ENCODE measurements at places on chromosomes 12 and 14.

DNA sequence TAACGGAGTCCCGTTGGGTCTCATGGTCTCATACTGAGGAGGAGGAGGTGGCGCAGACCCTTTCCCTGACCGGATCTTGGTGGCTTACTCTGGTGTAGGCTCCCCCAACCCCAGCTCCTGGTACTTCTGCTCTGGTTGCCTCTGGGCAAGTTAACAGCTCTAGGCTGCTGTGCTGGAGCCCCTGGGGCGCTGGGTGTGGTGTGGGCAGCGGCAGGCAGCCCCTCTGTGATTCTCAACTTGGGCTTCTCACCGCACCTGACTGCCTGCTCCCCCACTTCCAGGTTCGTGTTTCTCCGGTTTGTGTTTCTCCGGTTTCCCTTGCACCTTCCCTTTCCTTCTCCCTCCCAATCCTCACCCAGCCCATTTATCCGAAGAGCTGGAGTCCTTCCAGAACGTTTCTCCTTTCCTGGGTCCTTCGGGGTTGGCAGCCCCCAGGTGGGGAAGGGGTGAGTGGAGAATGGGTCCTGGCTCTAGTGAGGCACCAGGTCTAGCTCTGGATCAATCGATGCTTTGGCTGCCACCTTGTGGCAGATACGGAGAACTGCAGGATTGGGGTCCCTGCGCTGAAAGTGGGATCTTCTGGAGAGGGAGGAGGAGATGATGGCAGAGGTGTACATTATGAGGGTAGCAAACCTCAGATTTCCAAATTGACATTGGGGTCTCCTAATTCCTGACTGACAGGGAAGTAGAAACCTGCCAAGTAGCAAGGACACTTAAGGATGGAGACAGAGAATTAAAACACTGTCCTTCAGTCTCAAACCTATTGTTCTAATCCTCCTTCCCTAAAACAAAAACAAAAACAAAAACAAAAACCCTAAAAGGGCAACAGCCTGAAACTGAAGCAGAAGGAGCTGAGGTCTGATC lies 8.3 kb downstream of the CISTR start:
- DNase-seq: peak; percentile 43

DNA sequence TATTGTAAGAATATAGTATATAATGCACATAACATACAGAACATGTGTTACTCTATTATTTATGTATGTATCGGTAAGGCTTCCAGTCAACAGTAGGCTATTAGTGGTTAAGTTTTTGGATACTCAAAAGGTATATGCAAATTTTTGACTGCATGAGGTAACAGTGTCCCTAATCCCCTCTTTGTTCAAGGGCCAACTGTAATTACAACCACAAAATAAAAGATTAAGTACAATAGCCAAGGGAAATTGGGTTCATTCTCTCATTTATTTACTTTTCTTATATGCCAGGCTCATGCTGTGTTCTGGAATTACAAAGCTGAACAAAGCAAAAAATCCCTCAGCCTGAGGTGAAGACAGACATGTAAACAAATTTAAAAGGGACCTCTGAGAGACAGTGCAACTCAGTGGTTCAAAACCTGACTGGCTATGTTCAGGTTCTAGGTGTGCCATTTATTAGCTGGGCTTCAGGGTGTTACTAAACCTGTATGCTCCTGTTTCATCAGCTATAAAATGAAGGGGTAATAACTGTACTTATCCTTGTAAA lies 43.4 kb upstream of the TSPAN8 start:
- no peak for DNase-seq

GRCh38 chr12:90515199-90516175 lies 439.5 kb downstream of the CCER1 start:
- no peak for DNase-seq

- no peak for DNase-seq
Measured at GRCh38 chr12:94874518-94875302, 128.8 kb downstream of the NDUFA12 start.

DNA sequence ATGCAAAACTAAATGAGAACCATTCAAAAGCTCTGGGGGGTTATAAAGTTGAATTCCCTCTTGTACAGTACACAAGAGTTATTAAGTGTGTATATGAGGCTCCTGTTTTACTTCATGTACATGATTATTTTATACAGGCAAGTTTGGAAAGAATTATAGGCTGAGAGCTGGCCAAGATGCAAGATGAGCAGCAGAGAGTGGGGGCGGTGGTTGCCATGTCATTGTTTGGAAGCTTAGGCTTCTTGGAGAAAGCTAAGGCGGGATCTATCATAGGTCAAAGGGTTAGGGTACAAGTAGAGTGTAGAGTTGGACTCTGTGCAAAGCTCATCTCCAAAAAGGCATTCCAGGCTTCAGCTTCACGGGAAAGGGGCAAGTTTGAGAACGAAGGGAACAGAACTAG lies 297.1 kb upstream of the TBX3 start:
- DNase-seq: no peak

DNA sequence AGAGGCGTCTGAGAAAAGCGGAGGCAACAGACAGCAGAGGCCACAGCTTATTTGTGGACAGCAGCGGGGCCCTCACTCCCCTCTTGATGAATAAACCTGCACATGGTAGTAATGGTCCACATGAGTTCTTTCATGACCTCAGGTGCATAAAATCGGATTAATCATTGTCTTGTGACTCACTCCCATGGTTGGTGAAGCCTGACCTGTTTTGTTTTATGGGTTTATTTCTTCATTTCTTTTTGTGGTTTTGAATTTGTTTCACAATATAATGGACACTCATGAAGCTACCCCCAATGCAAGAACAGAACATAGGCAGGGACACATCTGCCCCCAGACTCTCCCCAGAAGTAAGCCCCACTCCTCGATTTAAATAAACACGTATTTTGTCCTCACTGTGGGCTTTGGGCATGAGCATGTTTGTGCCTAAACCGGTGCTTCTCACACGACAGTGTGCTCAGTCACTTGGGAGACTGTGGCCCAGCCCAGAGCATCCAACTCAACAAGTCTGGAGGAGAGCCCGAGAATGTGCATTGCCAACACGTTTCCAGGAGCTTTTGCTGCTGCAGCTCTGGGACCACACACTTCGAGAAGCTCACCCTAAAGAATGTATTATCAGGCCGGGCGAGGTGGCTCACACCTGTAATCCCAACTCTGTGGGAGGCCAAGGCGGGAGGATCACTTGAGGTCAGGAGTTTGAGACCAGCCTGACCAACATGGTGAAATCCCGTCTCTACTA lies 116.1 kb downstream of the SCARB1 start:
- no peak for DNase-seq

DNA sequence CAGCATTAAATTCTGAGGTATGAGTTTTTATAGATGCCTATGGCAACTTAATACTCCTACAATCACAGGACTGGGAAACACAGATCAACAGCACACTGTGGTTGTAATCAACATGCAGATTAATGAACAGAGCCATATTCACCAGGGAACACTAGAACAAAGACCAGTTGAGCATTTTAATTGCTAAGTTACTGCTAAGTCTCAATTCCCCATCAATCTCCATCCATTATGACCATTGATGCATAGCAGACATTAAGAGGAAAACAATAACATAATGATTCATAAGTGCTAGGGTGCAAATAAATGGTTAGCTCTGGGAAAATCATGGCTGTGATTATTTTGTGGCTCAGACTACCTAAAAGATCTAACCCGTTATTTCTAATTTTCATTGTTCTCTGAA lies 505.6 kb downstream of the TRHDE start:
- DNase-seq: no peak

DNA sequence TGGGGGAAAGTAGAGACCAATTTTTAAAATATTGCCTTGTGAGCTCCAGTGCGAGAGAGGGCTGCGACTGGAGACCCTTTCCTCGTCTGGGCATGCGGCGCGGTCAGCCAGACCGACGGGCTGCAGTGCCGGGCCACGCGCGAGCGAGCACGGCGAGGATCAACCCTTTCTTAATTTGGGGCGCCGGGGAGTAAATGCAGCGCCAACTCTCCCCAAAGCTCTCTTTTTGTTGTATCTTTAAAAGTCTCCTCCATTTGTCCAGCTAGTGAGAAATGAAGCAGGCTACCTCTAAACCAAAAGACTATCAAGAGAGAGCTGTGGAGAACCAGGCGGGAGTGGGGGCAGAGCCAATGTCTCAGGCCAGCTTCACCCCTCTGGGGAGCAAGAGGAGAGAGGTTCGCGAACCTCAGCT lies 1.4 kb downstream of the SIX1 start:
- DNase-seq: no peak

GRCh38 chr12:82695531-82695930 lies 8.8 kb downstream of the TMTC2 start:
- DNase-seq: no peak

DNA sequence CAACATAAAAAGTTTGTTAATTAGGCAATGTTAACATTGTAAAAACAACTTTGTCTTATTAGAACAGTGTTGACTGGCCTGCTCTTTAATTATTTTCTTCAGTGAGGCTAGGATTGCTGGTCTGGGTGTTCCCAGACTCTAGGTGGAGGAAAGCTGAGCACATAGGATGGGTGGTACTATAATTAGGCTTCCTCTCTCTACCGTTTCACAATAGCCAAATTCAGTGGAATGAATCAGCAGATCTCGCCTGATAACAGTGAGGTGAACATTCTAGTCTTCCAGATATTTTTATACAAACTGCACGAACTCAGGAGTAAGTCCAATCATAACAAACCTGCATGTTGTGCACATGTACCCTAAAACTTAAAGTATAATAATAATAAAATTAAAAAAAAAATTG lies 11.9 kb downstream of the PTGDR start:
- DNase-seq: no peak

DNA sequence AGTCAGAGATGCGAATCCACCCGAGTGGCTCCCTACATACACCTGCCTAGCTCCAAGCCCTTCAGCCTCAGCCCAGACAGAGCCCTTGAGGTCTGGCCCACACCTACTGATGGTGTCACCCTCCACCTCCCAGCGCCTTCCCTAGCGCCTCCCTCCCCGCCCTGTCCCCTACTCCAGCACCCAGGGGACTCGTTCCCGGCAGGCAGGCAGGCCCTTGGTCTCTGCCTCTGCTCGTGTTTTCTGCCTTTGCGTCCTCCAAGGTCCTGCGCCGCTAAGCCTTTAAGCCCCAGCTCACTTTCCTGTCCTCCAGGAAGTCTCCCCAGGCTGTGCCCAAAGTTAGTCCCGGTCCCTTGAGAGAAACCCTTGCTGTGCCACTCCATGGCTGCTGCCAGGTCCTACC lies 12.7 kb downstream of the INF2 start:
- DNase-seq: no peak

DNA sequence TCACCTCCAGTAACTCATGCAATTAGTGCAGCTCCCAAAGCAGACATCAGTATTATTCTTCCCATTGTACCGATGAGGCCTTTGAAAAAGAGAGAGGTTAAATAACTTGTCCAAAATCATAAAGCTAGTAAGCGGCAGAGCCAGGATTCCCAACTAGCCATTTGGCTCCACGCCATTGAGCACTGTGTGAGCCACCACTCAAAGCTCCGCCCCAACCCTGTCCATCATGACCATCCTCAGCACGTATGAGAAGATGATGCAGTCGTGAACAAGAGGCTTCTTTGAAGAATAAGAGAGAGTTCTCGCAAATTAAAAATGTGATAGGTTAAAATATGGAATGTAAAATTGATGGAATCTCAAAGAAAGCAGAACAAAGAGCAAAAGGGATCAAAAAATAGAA lies 14.6 kb downstream of the CLMN start:
- no peak for DNase-seq

- DNase-seq: no peak
Measured at GRCh38 chr12:84276215-84276614, 636.4 kb downstream of the SLC6A15 start.

GRCh38 chr14:36604757-36605505 lies 22.5 kb upstream of the NKX2-8 start:
- DNase-seq: peak; percentile 2

GRCh38 chr14:59140106-59140843 lies 48.2 kb upstream of the DAAM1 start:
- no peak for DNase-seq

DNA sequence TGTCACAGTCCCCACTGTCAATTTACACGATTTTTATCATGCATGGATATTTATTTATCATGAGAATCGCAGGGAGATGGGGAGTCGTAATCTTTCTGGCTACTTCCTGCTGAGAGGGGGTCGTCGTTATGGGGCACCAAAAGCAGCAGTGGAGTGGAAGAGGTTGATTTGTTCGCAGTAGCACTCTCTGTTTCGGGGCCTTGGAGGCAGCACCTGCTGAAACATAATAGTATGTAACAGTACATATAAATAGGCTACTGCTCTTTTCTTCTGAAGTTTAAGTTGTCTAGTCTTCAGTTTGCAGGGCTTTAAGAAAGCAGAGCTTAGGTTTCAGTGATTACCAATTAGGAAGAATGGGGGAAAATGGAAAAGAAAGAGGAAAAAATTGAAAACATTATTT lies 3.8 kb downstream of the SOAT2 start:
- DNase-seq: no peak

DNA sequence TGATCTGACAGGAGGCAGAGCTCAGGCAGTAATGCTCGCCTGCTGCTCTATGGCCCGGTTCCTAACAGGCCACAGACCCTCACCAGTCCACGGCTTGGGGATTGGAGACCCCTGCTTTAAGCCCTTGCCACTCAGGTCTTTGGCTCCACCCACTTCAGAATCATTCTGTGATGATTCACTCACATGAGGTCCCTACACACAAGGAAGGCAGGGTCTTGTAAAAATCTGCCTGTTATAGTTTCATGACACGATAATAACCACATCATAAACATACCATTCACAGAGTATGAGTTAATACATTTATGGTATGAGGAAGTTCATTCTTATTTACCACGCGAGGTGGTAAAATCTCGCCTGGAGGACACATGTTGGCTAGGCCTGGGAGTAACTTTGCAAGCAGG lies 29.0 kb upstream of the MAX start:
- DNase-seq: no peak

GRCh38 chr12:80484746-80485145 lies 40.7 kb downstream of the PTPRQ start:
- DNase-seq: no peak

DNA sequence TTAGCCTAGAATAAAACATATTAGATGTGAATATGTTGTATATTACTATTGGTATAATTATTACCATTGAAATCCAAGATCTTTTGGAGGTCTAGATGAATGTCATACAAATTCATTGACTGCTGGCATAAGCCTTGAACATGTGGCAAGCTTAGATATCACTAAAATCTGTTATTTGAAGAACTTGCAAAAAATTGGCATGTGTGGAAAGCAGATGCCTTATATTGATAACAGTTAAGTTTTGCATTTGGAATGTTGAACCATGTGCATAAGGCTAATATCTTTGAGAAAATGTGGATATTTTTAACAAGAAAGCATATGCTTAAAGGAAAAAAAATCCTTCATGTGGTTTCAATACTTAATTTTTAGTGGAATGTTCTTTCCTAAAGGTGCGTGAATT lies 203.6 kb upstream of the PRICKLE1 start:
- DNase-seq: no peak

- no peak for DNase-seq
Measured at GRCh38 chr14:41299924-41300323, 306.8 kb upstream of the LRFN5 start.

GRCh38 chr14:23285530-23286019 lies 357 bp downstream of the HOMEZ start:
- no peak for DNase-seq
